Tibial artery (tissue), 4 donors: ENCODE measurements at places on chromosomes 7 and 10.

DNA sequence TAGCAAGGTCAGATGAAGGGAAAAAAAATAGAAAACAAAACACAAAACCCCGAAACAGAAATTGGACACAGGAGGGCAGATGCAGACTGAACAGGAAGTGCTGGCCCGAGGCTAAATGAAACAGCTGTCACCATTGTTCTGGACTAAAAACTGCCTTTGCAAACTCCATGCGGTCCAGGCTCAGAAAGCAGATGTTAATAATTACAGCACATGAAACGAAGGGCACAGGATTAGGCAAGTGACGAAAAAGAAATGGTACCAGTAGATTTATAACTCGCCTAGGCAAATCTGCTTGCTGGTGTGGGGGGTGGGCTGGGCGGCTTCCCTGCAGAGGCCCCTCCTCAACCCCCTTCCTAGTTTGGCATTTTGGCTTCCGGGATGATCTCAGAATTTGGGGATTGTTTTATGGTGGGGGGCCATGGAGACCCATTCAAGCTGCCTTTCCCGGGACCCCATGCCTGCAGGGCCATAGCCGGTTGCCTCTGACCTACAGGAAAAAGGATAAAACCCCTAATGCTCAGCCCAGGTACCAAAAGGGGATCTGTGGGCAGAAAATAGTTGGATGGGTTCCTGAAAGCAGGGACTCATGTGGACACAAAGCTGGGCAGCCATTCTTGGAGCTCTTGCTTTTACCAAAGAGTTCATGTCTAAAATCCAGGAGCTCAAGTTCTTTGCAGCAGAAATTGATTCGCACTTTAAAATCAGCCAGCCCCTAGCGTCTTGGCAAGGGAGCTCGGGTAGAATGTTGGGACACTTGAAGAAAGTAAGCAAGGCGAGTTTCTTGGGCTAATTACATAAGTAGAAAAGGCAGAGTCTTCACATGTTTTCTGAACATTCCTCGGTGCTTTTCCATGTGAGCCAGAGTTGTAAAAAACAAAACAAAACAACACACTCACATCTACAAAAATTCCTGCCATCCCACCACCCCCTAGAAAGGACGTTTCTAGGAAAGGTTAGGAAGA lies 39.0 kb upstream of the EMX2 start:
- no peak for DNase-seq

- no peak for DNase-seq
These were observed 168.5 kb downstream of the LCOR start for GRCh38 chr10:97000487-97001182.

GRCh38 chr7:121016966-121017365 lies 28.5 kb downstream of the CPED1 start:
- no peak for DNase-seq

GRCh38 chr7:46215987-46216567 lies 295.0 kb upstream of the IGFBP3 start:
- no peak for DNase-seq

DNA sequence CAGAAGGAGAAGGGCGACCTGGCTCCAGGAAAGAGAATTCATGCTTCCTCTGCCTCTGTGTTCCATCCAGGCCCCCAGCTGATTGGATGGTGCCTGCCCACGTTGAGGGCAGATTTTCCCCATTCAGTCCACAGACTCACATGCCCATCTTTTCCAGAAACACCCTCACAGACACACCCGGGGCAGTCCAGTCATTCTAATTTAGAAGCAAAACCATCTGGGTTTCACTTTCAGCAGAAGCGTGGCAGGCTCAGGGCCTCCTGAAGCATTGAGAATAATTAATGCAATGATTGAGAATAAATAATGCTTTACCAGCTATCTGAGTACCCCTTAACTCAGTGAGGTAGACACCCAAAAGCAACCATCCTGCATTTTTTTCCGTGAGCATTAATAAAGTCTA lies 30.2 kb upstream of the CREB5 start:
- DNase-seq: no peak

- DNase-seq: no peak
These were observed 3.2 kb upstream of the VSIR start for GRCh38 chr10:71776481-71776925.

GRCh38 chr10:21396889-21397288 lies 128.6 kb downstream of the SKIDA1 start:
- no peak for DNase-seq

GRCh38 chr7:43484678-43485395 lies 98.1 kb upstream of the STK17A start:
- no peak for DNase-seq

- DNase-seq: no peak
These were observed 153.7 kb downstream of the C7orf25 start for GRCh38 chr7:42758124-42758523.

DNA sequence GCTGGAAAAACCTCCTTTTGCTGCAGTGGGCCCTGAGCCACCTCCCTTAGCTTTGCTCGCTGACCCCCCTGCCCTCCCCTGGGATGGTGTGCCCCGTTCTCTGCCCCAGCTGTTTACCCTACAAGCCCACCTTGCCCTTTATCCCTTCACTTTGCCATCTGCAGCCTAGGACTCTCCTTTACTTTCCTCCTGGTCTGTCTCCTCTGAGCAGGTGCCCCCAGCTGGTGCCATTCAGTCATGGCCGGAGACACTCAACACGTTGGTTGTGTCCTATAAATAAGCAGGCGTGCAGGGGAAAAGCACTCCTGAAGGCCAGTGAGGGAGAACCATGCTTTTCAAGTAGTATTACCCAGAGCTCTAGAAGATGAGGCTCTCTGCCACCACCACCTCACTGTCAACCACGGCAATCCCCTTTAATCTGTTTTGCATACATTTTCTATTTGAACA lies 6.1 kb downstream of the RASSF4 start:
- DNase-seq: peak; percentile 62

DNA sequence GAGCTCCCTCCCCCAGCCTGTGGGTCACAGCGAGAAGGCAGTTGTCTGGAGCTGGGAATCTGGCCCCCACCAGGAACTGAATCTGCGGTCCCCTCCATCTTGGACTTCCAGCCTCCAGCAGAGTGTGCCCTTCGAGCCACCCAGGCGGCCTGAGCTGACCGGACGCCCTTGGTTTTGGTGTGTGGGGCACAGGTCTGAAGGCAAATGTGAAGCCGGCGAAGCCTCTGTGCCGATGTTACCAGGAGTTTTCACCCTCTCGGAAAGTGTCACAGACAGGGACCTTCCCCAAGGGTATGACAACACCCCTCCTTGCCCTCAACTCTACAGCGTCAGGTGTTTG lies 109.1 kb downstream of the DNAJB6 start:
- no peak for DNase-seq

DNA sequence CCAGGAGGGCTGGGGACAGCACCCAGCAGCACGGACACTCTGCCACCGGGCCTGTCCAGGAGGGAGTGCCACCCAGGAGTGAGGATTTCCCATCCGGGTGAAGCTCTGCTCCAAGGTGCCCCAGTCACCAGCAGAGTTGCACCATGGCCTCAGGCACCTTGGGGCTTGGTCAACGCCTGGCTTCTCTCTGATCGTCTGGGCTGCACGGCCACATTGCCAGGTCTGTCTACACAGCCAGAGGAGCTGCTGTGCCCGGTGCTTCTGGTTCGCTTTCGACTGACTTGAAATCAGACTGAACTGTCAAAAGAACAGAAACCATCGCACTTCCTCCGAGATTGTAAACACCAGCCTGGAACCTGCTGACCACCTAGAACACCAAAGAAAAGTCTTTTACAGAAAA lies 12.0 kb downstream of the SHH start:
- no peak for DNase-seq

DNA sequence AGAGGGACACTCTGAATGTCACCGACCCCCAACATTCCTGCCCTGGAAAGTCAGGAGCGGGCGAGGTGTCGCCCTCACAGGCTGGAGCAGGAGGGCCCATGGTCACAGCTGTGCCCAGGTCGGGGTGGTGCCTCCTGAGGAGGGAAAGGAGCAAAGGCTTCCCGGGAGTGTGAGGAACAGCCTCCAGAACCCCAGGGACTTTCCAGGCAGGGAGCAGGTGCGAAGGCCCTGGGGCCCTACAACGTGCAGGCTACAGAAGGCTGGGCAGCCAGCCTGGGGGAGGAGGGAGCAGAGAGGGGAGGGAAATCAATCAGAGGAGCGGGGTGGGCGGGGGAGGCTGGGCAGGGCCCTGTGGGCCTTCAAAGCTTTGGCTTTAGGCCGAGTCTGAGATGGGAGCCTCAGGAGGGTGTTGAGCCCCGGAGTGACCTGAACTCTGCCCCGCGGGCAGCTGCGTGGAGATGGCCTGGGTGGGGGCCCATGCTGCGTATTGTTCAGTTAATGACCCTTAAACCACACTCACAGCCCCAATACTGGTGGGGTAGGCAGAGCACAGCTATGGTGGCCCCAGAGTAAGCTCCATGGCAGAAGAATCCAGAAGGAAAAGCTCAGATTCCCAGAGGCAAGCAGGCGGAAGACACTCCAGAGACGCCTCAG lies 44.2 kb upstream of the PPP2R2D start:
- peak; percentile 57 for DNase-seq

- DNase-seq: no peak
These were observed 414.2 kb upstream of the KLF6 start for GRCh38 chr10:4199196-4199595.

DNA sequence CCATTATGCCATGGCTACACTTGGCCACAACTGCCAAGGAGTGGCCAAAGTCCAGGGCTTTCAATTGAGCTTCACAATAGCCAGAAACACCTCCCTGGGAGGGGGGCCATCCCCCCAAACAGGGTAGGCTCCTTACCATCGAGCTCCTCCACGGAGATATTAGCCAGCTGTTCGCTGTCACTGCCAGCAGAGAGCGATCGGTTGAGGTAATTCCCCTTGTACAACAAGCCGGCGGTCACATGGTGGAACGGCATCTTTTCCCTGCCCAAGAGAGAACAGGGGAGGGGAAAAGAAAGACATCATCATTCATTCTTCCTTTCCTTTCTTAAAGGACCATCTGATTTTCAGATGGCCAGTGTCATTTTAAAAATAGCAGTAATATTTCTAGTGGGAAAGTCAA lies 133.6 kb downstream of the CALN1 start:
- no peak for DNase-seq

DNA sequence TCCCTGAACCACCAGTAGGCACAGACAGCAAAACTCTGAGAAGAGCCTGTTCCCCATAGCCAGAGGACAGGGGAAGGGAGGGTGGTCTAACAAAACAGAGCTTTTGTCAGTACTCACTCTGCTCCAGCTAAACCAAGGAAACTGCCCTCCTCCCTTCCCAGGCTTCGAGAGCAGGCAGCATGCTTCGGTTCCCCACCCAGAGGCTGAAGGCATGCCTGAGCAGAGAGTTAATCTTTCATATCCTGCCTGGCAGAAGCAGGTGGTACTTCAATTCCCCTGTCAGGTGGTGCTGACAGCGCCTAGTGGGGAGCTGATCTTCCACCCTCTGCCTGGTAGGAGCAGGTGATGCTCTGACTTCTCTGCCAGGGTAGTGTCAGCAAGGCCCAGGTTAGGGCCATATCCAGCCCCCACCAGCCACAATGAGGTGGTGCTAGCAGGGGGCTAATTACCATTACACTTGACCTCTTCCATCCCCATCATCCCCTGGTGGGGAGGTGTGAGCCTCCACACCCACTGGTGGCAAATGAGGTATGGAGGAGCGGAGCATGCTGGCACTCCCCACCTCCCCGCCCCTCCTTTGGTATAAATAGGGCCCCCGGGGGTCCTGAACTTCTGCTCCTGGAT lies 35.1 kb downstream of the SDK1 start:
- no peak for DNase-seq

- no peak for DNase-seq
These were observed 160.9 kb upstream of the NPY start for GRCh38 chr7:24123076-24123475.

DNA sequence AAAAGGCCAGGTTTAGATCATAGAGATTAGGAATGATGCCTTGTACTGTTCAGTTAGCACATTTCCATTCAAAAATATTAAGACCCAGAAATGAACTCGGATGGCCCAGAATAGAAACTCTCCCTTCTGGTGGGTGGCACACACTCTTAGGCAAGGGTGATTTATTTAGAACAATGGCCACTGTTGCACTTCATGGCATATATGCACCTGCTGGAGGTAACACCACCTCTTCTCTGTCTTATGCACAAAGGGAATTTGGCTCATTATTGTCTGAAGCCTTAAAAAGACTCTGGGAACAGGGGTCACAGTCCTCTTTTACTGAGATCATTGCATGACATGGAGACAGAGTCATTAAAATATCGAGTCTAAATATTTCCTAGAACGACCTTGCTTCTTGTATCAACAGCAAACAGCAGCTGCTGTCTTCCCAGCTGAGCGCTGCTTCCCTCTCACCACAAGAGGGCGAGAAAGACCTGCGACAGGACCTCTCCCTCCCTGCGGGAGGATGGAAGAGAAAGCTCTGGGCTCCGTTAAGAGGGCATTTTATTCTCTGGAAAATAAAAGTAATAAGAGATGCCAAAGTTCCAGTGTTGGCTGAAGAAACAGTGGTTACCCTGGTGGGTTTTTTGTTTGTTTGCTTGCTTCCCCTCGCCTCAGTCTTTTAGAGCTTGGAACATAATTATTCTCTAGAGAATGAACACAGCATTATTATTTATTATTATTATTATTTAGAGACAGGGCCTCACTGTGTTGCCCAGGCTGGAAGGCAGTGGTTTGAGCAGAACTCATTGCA lies 13.5 kb upstream of the BAMBI start:
- DNase-seq: peak; percentile 88

DNA sequence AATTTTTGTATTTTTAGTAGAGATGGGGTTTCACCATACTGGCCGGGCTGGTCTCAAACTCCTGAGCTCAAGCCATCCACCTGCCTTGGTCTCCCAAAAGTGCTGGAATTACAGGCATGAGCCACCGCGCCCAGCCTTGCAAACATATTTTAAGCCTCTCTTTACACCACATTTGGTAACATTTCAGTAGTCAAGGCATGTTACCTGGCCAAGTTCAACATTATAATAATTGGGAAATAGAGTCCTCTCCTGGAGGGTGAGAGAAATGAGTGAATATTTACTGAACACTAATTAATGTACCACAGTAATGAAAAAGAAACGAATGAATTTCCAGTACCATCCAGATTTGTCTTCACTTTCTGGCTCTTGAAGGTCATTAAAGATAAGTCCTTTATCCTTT lies 10.0 kb upstream of the CNOT4 start:
- DNase-seq: no peak

DNA sequence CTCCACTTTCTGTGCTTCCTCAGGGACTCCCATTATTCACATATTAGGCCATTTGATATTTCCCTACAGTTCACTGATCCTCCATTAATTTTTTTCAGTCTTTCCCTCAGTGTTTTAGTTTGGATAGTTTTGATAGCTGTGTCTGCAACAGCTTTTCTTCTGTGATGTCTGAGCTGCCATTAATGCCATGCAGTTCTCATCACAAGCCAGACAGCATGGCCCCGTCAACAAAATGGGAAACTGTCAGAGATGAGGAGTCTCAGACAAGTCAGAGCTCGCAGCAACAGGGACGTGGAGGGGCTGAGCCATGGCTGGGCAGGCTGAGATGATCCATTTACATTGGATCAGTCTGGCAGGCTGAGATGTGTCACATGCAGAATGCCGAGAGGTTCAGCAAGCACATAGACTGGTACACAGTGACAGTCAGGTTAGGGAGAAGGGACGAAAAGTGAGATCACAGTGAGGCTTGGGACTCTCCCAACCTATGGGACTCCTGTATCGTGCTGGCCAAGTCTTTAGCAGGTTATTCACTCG lies 65.4 kb downstream of the NPS start:
- DNase-seq: no peak
